ENCODE measurements at places on chromosomes 16 and 17.

DNA sequence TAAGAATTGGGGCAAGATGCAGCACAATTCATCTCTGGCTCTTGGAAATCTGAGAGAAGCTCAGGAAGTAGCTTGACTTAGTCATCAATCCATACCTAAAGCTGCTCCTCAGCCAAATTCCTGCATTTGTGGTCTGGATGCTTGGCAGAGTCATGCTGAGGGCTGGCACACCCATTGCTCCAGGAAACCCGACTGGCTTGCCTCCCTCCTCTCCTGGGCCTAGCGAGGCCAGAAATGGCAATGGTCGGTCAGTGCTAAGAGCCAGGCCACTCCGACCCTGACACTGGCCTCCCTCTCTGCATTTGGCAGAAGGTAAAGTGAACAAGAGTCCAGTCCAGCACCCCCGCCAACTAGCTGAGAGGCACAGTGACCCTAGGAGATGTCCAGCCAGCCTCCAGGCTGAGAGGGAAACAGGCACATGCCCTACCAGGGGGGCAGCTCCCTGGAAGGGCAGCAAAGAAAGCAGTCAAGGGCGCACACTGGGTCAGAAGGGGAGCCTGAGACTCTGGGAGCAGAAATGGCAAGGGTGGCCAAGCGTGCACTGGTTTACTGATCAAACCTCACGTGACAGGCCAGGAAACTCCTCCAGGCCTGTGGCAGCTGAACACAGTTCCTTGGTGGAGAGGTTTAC, 10.0 kb downstream of the POLDIP2 start:
- no peak for DNase-seq

DNA sequence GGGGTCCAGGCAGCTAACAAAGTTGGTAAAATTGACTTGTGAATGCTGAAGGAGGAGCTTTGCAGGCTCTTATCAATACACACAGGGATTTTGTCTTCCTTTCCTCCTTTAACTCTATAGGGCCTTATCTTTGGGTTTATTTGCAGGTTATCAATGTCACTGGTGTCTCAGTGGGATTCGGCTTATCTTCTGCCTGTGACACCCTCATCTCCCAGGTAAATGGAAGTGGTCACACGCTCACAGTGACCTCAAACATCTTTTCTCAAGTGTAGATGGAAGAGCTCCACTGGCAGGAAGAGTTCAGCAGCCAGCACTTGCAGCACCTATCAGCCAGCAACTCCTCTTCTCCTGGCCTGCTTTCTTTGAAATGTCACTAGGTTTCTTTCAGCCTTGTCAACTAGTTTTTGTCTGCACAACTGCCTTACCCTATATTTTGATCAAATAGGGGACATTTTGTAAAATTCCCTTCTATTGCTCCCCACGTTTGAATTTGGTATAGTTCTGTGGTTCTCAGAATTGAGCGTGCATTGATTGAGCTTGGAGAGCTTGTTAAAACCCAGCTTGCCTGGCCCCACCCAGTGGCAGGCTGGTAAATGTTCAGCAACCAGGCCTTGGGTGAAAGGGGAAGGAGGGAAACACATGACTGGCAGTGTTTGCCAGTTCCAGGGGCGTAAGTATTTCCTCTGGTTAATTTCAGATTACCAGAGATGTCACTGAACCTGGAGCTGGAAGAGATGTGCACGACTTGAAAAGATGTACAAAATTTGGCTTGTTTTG, 12.8 kb downstream of the SLC47A1 start:
- no peak for DNase-seq

DNA sequence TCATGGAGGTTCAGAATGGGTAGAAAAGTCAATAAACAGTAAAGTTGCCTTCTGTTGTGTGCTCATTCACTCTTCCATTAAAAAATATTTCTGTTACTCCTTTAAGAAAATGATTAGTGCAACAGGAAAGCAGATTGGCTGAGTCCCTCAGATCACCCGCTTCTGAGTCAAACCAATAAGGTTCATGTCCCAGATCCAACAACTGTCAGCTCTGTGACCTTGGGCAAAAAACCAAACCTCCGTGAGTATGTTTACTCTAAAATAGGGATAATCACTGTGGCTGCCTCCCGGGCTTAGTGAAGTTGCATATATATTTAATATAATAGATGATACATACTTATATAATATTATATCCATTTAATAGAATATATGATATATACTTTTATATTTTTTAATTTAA, 698.5 kb upstream of the RBFOX1 start:
- no peak for DNase-seq

DNA sequence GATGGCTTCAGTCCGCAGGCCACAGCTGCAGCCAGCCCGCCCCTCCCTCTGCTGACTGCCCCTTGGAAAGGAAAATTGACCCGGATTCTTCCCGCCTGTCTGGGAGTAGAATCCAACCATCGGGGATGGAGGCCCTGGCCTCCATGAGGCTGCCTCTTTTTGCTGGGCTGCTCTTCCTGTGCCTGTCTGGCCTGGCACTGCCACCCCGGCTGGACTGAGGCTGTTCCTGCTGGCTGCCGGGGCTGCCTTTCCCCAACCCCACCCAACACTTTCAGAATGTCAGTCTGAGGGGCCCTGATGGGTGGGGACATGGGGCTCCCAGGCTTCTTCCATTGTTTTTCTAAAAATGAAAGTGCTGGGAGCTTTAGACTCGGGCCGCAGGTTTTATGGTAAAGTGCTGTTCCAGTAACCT, 7.3 kb downstream of the BAHCC1 start:
- DNase-seq, result no peak

- no peak for DNase-seq
Measured at GRCh38 chr16:54462151-54462651, 175.6 kb upstream of the IRX3 start.

- no peak for DNase-seq
Measured at GRCh38 chr17:43572368-43572980, 26.3 kb upstream of the ETV4 start.

DNA sequence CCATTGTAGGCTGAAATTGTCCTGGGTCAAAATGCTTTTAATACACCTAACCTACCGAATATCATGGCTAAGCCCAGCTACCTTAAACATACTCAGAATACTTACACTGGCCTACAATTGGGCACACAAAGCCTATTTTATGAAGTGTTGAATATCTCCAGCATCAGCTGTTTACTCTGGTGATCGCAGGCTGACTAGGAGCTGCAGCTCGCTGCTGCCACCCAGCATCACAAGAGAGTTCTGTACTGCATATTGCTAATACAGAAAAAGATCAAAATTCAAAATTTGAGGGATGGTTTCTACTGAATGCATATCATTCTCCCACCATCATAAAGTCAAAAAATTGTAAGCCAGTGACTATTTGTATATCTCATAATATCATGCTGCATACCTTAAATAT, 55.3 kb downstream of the ULK2 start:
- DNase-seq, result no peak

- no peak for DNase-seq
Measured at GRCh38 chr16:8673611-8674412, 605 bp upstream of the ABAT start.

DNA sequence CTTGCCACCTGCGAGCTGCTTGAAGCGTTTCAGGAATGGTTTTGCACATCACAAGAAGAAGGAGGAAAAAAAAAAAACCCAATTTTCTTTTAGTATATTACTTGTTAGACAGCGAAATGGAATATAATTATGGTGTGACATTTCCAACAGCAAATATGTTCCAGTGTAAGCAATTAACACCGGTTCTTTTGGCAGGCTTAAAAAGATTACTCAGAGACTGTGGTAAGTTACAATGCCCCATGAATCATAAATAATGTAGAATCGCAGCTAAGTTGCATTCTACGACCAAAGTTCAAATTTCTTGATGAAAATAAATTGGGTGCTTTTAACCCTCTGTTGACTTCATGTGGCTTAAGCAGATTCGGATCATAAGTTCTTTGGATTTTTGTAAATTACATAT, 245.2 kb downstream of the XYLT1 start:
- DNase-seq, result no peak

DNA sequence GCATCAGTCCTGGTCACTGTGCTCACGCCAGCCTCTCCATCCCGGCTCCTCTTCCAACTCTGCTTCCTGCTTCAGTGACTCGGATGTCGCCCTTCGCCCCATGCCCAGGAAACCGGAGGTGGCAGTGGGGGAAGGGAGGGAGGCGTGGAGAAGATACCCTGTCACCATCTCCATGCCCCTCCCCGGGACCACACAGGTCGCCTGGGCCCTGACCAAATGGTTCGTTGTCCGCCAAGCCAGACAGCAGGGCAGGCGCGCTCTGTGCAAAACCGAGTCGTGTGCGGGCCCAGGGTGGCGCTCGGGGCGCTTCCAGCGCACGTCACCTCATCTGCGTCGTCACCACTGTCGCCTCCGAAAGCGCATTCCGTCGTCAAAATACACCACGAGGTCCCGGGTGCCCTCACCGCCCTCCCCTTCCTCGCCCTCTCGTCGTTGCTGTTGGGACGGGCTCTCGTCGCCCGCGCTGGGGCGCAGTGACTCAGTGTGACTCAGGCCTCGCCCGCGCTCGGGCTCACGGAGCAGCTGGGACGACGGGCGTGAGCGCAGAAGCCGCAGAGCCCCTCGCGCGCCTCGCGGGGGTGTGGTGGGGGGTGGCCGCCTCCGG, 39.2 kb downstream of the ZNF778 start:
- no peak for DNase-seq

GRCh38 chr17:7797976-7798375, 36.0 kb upstream of the KDM6B start:
- no peak for DNase-seq

DNA sequence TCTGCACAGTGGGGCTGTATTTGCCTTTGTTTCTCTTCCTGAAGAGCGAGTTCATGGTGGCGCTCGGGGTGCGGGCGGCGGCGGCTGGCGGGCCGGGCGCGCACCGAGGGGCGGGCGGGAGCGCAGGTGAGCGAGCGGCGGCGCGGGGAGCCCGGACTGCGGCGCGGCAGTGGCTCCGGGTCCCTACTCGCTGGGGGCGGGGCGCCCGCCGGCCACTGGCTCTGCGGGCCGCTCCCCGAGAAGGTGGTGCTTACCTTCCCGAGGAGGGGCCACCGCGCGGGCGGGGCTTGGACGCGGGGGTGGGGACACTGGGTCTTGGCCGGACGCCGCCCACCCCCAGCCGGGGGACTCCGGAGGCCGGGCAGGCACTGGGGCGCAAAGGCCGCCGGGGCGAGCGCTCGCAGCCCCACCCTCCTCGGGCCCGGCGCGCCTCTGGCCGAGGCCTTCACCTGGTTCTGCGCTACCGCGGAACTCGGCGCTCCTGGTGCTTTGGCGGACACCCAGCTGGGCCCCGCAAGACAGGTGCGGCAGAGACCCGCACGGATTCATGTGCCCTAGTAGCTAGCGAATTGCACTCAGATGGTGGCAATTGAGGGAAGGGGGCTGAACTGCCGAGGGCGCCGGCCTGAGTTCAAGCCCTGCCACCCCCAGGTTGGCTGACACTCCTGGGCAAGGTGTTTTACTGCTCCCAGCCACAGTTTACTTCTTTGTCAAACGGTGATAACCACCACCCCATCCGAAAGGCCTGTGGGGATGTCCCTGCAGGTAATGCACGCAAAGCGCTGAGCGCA, at the start of gene PPL:
TSS of gene PPL (minus strand) at position 158 of the 791 bp plus-strand sequence. CDS start at position 55, 103 bp downstream.
- DNase-seq, result no peak

DNA sequence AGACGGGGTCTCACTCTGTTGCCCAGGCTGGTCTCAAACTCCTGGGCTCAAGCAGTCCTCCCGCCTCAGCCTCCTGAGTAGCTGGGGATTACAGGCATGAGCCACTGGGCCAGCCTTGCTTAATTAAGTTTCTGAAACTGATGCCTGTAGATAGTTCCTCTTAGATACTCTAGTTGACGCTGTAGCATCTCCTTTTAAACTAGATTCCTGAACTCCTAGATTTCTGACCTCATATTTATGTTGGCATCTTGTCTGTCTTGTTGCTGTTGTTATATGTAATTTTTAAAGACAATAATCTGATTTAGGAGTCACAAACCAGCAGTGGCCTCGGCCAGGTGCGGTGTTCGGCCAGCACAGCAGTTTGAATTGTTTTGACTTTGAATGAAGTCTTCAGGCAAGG, 37.5 kb downstream of the DHRS7B start:
- DNase-seq, result no peak

GRCh38 chr16:49189286-49189685, 92.4 kb downstream of the CBLN1 start:
- DNase-seq, result no peak

DNA sequence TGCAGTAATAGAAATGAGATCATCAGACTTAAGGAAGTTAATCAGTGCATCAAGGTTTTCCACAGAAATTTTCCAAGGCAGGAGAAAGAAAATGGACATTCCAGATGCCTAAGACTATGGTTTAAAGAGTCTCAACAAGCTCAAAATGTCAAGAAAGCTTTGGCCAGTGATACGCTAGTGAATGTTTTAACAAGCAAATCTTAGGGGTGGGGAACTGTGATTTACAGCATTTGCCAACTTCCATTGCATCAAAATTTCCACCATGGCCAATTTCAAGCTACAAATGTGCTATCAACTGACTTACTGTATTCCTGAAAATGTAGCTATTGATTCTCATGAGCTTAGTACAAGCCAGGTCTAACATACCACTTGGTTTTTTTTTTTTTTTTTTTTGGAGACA, 82.4 kb upstream of the CLEC3A start:
- DNase-seq, result no peak

GRCh38 chr16:7227229-7227721, 105.4 kb upstream of the RBFOX1 start:
- DNase-seq, result no peak

GRCh38 chr17:50194140-50194933, 7.1 kb downstream of the COL1A1 start:
- no peak for DNase-seq
